ENCODE measurements at places on chromosomes 4 and X.

GRCh38 chrX:8413279-8413678 is 51.4 kb upstream of the VCX3B start:
- DNase-seq, result no peak

DNA sequence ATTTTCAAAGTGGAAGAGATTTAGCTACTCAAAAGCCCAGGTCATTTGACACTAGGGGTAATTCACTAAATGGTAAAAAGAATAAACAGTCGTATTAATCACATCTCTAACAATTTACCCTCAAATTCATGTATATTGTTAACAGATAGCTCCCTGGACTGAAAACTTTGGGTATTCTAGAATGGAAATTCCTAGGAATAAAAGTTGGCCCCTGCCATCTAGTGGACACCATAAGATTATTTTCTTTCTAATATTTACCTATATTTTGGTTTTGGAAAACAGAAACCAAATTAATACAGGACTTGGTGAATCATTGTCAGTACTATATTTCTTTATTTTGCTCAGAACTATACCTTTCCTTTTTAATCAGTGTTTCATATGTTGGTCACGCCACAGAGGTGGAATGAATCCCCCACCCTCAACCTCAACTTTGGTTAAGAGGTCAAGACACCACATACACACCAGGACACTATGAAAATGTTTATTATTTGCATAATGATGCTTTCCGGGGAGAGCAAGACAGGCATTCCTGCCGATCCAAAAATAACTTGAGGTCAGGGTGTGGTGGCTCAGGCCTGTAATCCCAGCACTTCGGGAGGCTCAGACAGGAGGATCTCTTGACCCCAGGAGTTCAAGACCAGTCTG is 96.2 kb upstream of the APOOL start:
- no peak for DNase-seq

DNA sequence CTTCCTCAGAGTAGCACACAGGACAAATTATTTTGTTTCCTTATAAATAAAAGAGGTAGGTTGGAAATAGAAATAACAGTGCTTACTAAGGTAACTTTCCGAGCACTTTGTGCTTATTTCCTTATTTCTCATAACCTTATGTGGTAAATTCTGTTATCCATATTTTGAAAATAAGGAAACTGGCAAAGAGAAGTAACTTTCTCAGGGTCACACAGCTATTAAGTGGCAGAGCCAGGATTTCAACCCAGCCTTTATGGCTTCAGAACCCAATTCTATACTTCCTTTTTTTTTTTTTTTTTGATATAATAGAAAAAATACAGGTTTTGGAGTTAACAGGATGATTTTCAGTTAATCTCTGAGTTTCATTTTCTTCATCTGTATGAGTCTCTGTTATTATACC is 3.3 kb downstream of the UTP3 start:
- no peak for DNase-seq

DNA sequence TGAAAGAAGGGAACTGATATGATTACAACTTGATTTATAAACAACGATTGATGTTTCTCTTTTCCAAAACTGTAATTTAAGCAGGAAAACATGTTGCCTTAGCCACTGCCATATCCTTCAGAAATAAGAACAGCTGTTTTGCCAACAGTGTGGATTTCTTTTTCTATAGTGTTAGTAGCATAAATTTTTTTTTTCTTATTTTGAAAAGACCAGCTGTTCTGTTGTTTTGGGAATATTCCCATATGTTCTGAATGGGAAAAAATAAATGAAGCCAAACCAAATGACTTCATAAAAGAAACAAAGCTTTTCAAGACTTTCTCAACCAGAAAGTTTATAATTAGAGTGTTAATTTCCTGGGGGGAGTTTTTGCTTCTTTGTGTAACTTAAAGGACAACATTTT is 83.9 kb upstream of the ARHGAP24 start:
- no peak for DNase-seq

- no peak for DNase-seq
Observed at GRCh38 chr4:186651624-186652023, 72.0 kb downstream of the FAT1 start.

- no peak for DNase-seq
Observed at GRCh38 chrX:103674531-103675454, 11.7 kb downstream of the MORF4L2 start.

DNA sequence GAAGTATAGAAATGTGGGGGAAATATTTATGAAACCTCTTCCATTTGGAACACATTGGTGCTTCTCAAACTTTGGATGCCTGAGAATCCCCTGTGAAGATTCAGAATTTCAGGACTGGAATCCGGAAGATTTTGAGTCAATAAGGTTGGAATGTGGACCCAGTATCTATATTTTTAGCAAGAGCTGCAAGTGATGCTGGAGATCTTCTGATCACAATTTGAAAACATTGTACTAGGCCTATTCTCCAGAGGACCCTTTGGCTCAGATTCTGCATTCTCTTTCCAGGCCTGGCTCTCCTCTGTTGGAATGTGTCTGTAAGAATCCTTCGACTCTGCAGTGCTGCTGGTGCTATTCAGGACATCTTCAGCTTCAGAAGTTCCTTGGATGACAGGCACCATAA is 2.4 kb upstream of the PKD2 start:
- DNase-seq, result no peak

DNA sequence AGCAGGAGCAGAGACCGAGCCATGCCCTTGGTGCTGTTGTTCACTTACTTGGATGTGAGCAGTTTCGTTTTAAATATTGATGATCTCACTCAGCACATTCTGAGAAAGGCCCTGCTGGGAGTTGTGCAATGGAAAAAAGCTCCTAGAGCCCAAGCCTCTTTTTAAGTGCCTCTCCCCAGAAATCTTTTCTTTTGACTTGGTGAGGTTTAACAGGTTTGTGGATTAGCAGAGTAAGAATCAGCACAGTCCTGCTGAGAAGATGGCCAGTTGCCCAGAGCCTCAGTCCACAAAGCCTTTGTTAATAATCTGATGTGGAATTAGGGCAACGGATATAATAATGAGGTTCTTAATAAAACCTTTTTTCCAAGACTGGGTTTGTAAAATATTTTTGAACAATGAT is 157.5 kb upstream of the ATP6AP2 start:
- DNase-seq, result peak; percentile 73
